Fibroblast of skin of right biceps (primary cell): ENCODE measurements at places on chromosomes 2 and 18.

DNA sequence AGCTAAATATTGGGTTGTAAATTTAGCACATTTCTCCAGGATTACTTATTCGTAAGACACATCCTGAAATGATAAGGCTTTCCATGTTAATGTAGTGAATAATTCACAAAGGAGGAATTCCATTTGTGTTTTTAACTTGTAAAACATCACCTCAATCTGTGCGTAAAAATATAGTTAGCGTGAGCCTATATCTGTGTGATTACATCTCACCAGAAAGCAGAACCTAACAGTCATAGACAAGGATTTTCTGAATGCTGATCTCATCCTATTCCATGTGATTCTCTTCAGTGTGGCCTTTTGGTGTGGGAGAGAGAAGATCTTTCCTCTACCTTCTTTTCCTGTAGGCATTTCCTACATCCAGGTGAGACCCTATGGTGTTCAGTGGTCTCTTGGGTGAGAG is 263.2 kb upstream of the RASGRP3 start:
- DNase-seq, result no peak

GRCh38 chr2:176533505-176534193 is 264.4 kb downstream of the MTX2 start:
- DNase-seq, result no peak

- no peak for DNase-seq
Observed at GRCh38 chr2:64854773-64855237, 134.4 kb upstream of the SLC1A4 start.

GRCh38 chr18:28650860-28651259 is 473.9 kb upstream of the CDH2 start:
- DNase-seq, result no peak

DNA sequence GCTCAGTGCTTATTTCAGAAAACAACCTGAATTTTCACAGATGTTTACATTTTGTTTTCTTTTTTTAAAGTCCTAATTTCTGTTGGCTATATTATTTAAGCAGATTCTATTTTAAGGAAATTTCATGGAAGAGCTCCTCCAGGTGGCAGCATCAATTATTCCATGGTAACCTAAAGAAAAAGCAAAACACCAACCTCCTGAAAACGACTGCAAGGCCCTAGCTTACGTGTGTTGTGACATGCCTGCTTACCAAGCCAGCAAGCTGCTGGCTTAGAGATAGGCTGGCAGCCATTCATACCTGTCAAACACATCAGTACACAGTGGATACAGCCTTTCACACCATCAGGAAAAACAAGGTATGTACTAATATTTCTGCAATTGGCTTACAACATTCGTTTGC is 64.9 kb downstream of the LPIN2 start:
- DNase-seq, result peak; percentile 34

DNA sequence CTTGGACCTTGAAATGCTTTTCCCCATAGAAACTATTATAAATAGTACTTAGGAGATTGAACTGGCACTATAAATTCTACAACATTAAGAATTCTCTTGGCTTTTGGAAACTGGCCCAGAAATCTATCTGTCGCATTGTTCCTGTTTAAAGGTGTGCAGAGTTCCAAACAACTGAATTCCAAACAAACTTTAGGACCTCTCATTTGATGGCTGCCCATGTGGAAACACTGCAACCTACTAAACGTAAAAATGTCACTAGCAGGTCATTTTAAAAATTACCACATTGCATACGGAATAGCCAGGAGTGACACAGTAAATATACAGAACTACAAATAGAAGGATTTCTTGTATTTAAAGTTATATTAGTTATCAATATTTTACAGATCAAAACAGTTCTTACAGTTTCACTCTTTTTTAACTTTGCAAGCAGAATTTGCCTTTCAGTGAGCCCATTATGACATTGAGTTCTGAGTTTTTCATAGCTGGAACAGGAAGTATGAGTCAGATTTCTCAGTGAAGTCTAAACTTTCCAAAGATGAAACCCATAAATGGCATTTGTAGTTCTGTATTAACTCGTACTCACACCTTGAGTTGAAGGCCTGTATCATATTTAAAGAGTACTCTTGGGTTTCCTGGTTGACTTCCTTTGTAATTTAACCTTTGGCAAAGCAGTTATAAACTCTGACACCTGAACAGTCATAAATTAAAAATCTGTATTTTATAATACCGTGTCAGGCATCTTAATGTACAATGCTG is 142.3 kb upstream of the BOD1L2 start:
- peak; percentile 57 for DNase-seq
